ENCODE measurements at places on chromosomes 1 and 21. TPM values are rescaled to one million over a fixed set of nuclear protein-coding genes. Genes with fewer than 3 reads are reported as not detected.
A peak's percentile ranks its signal among the peaks of the same experiment; 100 is the strongest.

DNA sequence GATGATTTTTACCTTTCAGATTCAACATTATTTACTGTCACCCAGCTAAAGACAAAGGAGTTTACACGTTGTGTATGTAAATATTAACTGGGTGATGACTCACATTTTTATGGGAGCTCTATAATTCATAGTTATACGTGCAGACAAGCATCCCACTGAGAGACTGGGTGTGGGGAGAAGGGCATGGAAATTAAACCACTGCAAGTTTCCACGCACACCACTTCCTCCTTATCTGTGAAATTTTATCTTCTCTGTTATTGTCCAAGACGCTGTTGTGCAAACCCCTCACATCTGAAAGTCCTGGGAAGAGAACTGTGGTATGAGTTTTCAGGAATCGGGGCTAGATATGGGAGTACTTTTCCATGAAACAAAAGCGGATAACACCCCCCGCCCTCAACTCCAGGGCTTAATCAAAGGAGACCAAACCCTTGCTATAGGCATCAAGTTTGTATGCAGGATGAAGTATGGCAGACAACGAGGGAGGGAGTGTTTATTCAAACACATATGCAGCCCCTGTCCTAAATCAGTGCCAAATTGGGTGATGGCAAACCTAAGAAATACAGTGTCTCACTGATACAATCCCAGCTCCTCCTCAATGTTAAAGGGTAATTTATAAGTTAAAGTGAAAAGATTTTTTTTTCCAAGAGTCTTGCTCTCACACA is 23.3 kb upstream of the DPT start:
- no peak overlapping the region for H3K27ac ChIP-seq
- no peak for DNase-seq
- H3K4me3 ChIP-seq: no peak overlapping the region
- no peaks in the 10 kb centered on the region for H3K36me3 ChIP-seq
- no peaks in the 10 kb centered on the region for H3K4me1 ChIP-seq
- H3K27me3 ChIP-seq: no peaks in the 10 kb centered on the region

DNA sequence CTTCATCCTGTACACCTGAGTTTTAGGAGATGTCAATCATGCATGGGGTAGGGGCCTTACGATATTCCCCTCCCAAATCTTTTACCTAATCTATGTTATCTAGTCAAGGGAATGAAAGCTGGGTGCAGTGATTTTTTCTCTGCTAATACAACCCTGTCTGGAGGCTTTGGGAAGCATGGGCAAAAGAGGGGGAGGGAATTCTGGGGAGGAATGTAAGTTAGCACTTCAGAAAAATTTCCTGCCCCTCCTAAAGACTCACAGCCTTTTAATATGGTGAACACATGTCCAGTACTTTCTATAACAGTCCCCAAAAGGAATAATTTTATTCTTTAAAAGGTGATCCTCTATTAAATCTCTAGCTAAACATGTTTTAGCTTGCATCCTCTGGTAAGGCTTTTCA is 25.6 kb upstream of the PRELP start:
- no peaks in the 10 kb centered on the region for H3K36me3 ChIP-seq
- H3K27me3 ChIP-seq: no peaks in the 10 kb centered on the region
- H3K27ac ChIP-seq: peak overlapping the region; percentile 2
- H3K4me1 ChIP-seq: no peaks in the 10 kb centered on the region
- no peak for DNase-seq

DNA sequence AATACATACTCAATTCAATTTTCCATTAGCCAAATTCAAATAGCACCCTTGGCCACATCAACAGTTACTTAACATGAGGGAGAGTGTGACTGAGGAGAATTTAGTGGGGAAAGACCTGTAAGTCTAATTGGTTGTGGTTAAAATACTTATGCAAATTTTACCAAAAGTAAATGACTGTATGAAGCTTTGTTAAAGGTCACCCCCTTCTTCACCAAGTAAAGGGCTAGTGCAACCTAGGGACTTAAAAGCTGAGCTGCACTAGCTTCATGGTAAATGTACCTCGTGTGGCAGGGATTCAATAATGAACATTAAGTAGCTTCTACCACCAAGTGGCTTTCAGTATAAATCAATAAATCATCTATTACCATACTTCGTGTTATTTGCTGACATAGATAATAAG is 372.0 kb downstream of the NTNG1 start:
- no peaks in the 10 kb centered on the region for H3K27me3 ChIP-seq
- no peaks in the 10 kb centered on the region for H3K4me1 ChIP-seq
- no peak overlapping the region for H3K27ac ChIP-seq
- no peak for DNase-seq

Gene SUSD4
- total RNA-seq: 50.6 TPM

DNA sequence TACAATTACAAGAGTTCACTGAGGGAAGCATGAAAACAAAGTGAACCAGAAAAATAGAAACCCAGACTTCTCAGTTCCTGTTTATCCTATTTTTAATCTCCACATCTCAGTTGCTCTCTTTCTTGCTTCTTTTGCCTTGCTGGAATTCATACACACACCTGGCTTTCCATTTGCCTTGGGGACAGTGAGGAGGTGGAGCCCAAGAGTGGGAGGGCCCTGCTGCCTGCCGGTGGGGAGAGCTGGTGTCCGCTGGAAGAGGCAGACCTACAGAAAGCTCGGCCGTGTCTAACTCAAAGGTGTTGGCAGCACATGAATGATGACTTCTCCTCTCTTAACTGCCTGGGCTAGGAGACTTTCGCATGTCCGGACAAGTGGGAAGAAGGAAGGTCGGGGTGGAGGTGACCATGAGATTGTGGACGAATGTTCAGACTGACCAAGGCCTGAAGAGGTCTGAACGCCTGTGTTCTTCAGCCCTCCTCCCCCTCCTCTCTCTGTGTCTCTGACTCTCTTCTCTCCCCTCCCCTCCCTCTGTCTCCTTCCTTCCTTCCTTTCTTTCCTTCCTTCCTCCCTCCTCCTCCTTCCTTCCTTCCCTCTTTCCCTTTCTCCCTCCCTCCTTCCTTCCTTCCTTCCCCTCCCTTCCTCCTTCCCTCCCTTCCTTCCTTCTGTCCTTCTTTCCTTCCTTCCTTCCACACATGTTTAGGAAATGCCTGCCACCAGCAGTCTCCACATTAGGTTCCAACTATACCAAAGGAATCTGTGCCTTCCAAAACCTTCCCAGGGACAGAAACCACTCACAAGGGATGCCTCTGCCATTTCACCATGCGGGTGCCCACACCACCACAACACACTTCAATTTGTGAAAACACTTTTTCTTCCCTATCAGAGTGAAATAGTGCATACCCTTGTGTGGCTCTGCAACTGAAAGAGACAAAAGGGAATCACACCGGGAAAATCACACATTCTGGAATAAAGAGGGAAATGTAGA is 157.3 kb upstream of the RUNX1 start:
- no peak overlapping the region for H3K4me3 ChIP-seq
- H3K4me1 ChIP-seq: peaks cover 10% of the 10 kb centered on the region
- no peak for DNase-seq
- no peaks in the 10 kb centered on the region for H3K36me3 ChIP-seq
- no peaks in the 10 kb centered on the region for H3K27me3 ChIP-seq

- H3K27ac ChIP-seq: peak overlapping the region; percentile 2
- no peak overlapping the region for H3K4me3 ChIP-seq
- no peak for DNase-seq
- peaks cover 11% of the 10 kb centered on the region for H3K36me3 ChIP-seq
These were observed 4.7 kb downstream of the C1orf174 start for GRCh38 chr1:3895279-3895950.

GRCh38 chr1:25503551-25504426 is 39.6 kb upstream of the LDLRAP1 start:
- H3K36me3 ChIP-seq: peaks cover 4% of the 10 kb centered on the region
- peak overlapping the region; percentile 52 for H3K27ac ChIP-seq
- H3K4me1 ChIP-seq: no peaks in the 10 kb centered on the region

Gene TMCO4
- total RNA-seq: 13.0 TPM

- H3K4me3 ChIP-seq: no peak overlapping the region
- peaks cover 47% of the 10 kb centered on the region for H3K36me3 ChIP-seq
- no peaks in the 10 kb centered on the region for H3K27me3 ChIP-seq
- peak overlapping the region; percentile 19 for H3K27ac ChIP-seq
- DNase-seq: no peak
- H3K4me1 ChIP-seq: peaks cover 31% of the 10 kb centered on the region
These were observed 23.4 kb downstream of the WNT9A start for GRCh38 chr1:227924168-227924832.

DNA sequence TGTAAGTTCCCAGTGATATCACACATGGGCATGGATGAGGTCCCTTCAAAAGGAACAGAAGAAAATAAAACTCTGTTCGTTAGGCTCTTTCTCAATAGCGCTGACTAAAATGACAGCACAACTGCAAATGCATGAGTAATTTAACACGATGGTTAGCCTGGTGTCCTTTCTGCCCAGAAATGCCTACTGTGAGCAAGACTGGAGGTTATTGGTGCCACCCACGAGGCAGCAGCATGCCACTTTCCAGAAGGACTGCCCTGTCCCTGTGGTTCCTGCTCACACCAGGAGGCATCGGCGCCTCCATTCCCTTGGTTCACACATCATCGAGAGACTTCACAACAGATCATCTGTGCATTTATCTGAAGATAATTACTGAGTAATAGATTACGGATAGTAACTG is 26.2 kb downstream of the VPS26C start:
- H3K27me3 ChIP-seq: no peaks in the 10 kb centered on the region
- H3K4me3 ChIP-seq: no peak overlapping the region
- H3K36me3 ChIP-seq: peaks cover 7% of the 10 kb centered on the region
- H3K27ac ChIP-seq: no peak overlapping the region
- H3K4me1 ChIP-seq: no peaks in the 10 kb centered on the region

Gene GBP4
- 2.5 TPM for total RNA-seq

- peaks cover 31% of the 10 kb centered on the region for H3K4me1 ChIP-seq
- no peak for DNase-seq
- H3K27me3 ChIP-seq: no peaks in the 10 kb centered on the region
- H3K36me3 ChIP-seq: no peaks in the 10 kb centered on the region
- H3K4me3 ChIP-seq: no peak overlapping the region
These were observed 36.2 kb upstream of the CSF1 start for GRCh38 chr1:109874445-109874844.
